D721Med (cell line): ENCODE measurements at places on chromosomes 5 and 9.

DNA sequence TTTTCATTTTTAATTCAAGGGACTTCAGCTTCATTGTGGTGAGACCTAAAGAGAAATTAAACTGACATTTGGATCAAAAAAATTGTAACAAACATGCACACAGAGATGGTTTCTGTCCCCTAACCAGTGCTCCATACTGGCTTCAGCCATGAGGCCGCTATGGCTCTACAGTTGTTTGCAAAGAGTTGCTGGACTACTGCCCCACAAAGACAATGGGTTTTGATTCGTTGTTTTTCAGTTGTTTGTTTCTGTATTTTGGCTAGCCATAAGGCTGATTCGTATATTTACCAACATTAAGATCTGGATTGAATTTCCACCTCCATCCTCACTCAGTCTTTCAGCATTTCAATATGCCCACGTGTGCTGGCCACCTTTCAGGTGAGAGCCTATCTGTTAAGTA, 163.7 kb upstream of the KIF2A start:
- no peak for DNase-seq

GRCh38 chr9:132973713-132974112, 4.8 kb upstream of the GFI1B start:
- DNase-seq, result no peak

DNA sequence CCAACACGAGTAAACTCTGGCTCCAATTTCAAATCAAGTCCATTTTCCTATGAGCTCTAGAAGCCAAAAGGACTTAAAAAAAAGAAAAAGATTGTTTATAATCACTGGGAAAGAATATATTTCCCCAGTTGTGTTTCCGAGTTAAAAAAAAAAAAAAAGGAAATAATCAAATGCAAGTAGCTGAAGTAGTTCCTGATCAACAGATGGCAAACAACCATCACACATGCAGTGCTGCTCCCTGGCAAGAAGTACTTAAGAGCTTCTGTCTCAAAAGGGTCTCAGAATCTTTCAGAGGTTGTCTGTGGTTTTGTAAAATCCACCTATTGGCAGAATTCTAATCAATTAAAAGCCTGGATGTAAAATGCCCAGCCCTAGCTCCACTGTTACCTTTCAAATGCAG, 387.9 kb downstream of the RAB3C start:
- DNase-seq, result no peak

GRCh38 chr9:94082956-94083355, 1.3 kb upstream of the PTPDC1 start:
- DNase-seq, result no peak

DNA sequence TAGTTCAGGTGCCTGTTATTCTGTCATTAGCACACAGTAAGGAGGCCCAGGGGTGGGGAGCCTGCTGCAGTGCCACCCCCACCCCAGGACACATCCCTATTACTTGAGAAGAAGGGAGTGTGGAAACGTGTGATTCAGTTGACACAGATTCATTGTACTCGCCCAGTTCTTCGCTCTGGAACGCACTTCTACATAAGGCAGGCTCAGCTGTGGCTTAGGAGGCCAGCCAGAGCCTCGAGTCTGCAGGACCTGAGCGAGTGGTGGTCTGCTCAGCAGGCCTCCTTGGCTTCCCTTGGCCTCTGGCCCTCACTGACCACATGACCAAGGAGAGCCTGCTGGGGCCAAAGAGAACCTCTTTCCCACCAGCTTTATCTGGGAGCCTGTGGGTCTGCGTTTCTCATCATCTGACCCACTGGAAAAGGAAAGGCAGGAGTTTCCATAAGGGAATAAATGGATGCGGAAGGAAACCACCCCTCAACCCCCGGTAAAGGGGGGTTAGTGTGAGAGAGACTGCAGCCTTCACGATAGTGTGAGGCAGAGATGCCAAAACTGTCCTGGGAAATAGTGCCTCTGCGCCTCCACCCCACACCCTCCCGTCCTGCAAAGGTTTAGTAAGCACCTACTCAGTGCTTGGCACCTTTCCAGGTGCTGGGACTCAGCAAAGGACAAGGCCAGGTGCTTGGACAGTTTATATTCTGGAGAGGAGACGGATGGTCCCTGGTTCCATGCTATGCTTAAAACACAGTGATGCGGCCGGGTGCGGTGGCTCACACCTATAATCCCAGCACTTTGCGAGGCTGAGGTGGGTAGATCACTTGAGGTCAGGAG, 73.7 kb downstream of the PPARGC1B start:
- no peak for DNase-seq

DNA sequence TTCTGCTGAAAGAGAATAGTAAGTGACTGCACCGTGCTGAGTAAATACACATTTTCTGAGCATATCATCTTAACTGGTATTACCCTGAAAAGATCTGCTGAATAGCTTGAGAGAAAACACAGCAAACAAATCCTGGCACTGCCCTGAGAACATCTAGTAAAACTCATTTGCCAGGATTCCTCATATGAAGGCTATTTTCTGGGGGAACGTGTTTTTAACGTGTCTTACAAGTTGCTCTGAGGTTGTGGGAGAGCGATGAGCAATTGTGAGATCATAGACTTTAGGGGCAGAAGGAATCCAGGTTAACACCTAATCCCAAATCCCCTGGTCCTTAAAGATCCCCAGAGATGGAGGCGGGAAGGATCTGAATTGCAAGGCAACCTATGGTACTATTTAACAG, 331.9 kb upstream of the RFX3 start:
- no peak for DNase-seq

- DNase-seq, result no peak
Observed at GRCh38 chr9:76818271-76818670, 54.0 kb downstream of the PCA3 start.

DNA sequence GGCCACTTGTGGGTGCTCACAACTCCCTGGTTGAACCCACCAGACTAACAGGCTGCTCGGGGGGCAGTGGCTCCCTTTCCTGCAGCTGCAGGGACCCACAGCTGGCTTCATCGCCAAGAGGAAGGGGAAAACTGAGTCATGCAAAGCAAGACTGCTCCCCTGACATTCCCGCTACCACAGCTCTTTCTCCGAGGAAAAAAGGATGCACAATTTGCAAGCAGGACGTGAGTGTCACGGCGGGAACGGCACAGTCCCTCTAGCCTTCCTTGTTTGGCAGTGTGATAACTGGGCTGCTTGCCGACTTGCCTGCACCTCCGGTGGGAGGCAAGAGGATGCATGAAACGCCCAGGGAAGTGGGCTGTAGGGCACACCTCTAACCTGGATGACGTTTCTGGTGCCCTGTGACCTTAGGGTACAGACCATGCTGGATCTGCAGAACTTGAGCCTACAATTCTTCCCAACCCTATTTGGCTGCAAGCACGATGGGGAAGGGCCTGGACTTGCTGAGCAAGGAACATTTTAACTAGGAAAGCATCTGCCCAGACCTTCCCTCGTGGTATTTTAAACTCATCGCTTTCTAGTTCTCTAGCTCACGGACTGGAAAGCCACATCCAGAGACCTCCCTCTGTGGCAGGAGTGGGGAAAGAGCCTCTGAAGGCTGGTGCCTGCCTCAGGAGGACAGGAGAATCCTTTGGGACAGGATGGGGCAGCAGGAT, 7.8 kb downstream of the SH3PXD2B start:
- DNase-seq, result no peak
